Bone marrow (tissue), 2 donors: ENCODE measurements at places on chromosomes 13 and 19.

GRCh38 chr13:45851171-45851921 lies at the start of gene SIAH3:
Gene SIAH3, minus strand, starts transcription at chr13:45851753. Its CDS starts 124 bp downstream, at chr13:45851629.
- DNase-seq, result no peak

DNA sequence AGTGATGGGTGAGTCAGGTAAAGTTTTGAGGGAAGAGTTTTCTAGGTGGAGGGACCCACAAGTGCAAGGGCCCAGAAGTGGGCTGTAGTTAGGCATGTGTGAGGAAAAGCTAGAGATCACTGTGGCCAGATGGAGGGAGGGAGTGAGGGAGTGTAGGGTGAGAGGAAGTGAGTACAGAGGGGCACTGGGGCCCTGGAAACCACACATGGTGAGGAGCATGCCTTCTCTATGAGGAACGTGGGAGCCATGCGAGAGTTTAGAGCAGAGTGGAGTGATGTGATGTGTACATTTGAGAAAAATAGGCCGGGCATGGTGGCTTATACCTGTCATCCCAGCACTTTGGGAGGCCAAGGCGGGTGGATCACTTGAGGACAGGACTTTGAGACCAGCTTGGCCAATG lies 14.7 kb upstream of the SHKBP1 start:
- no peak for DNase-seq

DNA sequence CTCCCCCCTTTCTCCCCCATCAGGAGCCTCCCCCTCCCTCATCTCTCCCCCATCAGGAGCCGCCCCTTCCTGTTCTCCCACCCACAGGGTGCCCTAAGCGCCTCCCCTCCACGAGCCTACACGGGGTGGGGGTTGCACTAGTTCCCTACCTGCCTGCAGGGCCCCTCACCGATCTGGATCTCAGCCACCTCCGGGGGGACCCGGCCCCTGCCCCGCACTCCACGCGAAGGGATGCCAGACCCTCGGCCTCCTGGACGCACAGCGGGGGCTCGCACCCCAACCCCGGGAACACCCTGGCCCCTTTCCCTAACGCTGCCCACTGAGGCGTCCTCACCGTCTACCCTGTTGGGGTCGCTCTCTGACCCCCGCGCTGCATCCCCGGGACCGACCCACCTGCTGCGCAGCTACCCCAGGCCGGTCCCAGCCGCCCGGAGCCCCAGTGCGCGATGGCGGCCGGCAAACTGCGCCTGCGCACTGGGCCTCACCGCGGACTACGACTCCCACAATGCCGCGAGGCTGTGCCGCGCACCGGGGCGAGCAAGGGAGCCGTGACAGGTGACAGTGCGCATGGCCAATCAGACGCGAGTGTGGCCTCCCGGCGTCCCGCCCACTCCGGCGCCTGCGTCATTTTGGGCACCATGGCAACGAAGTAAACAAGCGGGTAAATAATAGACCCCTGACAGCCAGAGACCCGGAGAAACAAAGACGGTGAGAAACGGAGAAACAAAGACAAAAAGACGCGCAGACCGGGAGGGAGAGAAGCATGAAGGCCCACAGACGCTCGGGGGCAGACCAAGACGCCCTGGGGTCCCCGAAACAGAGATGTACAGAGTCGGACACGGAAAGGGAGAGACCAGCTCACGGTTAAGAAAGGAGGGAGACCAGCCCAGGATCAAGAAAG lies at the start of gene ZSCAN18:
TSS of gene ZSCAN18 (minus strand) at position 451 of the 901 bp plus-strand sequence. CDS start 7,964 bp downstream, outside the sequence.
- peak; percentile 94 for DNase-seq

DNA sequence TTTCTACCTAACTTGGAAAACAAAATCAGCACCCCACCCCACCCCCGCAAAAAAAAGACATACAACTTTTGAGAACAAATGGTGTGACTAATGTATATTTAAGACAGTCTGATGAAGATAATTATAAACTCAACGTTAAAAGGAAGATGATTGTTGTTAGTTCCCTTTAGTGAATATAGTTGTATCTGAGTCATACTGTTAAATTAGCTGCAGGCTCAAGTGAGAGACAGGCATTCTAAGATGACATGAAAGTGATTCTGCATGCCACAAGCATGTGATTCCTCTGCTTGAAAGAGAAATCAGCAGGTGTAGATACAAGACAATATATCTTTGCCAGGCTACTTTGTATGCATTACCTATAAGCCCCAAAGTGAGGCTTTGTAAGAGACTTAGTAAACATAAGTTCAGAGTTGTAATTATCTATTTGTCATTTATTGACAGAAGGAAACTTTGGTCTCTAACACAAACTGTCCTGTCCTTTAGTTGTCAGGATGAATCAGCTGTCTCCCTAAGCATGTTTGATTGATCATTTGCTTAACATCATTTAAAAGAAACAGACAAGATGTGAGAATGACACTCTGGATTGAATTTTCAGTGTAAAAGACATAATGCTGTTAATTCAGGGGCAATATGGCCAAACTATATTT lies 319.4 kb upstream of the HTR2A start:
- no peak for DNase-seq

GRCh38 chr13:27274631-27275030 lies 4.0 kb downstream of the RASL11A start:
- DNase-seq, result no peak

DNA sequence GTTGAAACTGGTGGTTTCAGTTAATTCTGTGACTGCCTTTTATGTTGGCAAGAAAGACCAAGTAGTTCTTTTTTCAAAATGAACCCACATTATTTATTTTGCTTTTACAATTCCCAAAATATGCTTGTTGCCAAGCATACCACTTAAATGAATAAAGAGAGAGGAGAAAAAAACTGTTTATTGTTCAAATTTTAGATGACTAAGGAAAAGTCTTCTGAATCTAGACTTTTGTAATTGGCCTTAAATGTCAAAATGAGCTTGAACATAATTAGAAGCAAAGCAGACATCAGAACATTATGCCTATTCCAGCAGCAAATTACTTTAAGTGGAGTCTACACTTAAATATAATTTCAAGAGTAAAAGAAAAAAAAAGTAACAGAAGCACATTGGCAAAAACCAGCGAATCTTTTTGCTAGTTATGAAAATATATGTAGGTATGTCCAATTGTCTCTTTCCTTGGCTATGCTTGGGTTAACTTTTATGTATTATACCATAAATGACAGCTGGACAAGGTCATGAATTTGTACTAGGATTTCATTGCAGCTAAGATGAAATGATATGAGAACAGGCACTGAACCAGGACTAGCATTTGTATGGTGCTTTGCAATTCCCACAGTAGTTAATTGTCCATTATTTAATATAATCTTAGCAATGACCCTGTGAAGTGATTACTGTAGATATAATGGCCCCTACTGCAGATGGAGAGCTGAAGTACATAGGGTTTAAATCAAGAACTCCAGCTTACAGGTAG lies 211.9 kb downstream of the NALCN start:
- no peak for DNase-seq

- no peak for DNase-seq
Measured at GRCh38 chr13:34070544-34071303, 252.8 kb downstream of the RFC3 start.

DNA sequence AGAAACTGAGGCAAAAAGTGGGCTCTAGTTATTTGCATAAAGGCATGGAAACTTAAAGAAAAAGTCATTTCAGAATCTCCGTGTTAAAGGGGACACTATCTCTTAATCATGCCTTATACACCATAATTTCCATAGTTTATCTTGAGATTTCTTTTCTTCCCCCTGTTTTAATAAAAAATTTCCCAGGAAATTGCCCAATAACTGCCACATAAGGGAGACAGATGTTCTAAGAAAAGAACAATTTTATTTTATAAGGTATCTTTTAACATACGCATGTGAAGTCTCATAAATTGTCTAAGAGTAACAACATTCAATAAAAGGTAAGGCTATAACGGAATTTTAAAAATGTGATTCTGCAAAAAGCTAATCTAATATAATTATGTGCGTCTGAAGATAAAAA lies 371.3 kb downstream of the IRS2 start:
- DNase-seq, result no peak

- no peak for DNase-seq
Measured at GRCh38 chr19:2556221-2557092, 80.5 kb downstream of the GADD45B start.

- no peak for DNase-seq
Measured at GRCh38 chr19:18843960-18844359, 12.2 kb downstream of the UPF1 start.

GRCh38 chr13:20188667-20189553 lies 3.8 kb downstream of the GJB2 start:
- no peak for DNase-seq

GRCh38 chr13:26022538-26023292 lies 29.1 kb downstream of the SHISA2 start:
- DNase-seq, result no peak

- DNase-seq, result no peak
Measured at GRCh38 chr13:110978390-110978789, 63.5 kb upstream of the ANKRD10 start.

- DNase-seq, result peak; percentile 27
Measured at GRCh38 chr19:14510311-14511228, 7.6 kb downstream of the DNAJB1 start.

DNA sequence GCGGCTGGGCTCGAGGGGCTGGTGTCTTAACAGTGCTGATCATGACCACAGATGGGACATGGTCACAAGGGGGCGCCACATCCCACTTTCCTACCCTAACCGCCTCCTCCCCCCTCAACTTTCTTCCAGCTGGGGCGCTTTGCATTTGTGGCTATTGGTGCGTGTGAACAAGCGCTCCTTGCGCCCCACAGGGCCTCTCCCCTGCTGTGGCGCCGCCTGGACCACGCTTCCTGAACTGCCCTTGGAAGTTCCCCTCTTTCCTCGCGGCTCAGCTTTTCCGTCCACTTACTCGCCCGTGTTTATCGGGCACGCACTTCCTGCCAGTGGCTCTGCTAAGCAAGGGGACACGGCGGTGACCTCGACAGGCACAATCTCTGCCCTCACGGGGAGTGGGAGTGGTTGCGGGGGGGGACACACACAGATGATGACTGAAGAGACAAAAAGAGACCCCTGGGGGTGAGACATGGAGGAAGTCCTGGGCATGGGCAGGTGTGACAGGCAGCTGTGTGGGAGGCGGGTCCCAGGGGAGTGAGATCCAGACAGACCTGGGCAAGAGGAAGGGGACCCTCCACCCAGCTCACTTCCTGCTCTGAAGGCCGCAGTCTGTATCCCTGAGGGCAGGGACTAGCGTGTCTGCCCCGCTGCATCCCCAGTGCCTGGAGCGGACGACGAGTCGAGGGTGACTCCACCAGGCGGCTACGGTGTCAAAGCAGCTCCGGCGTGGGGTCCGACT lies 40.3 kb downstream of the ZNF787 start:
- DNase-seq, result peak; percentile 90

- DNase-seq, result no peak
Measured at GRCh38 chr13:34356686-34357434, 538.9 kb downstream of the RFC3 start.

DNA sequence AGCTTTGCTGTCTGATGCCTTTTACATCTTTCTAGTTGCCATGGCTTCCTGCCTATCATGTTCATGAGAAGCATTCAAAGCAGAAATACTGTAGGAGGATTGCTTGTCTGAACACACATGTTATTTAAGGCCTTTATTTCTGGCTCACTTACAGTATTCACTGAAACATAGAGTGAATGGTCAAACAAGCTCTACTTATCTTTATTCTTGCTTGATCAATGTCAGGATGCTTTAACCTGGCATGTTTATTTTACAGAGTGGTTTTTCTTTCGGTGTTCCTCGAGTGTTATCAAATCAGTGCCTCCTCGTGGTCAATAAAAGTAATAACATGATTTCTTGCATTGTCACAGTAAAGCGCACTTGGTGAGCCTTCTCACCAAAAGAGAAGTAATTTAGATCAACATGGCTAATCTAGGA lies 73.5 kb upstream of the PCDH17 start:
- DNase-seq, result no peak

GRCh38 chr13:77599351-77599750 lies 63.8 kb downstream of the SCEL start:
- DNase-seq, result no peak

- DNase-seq, result no peak
Measured at GRCh38 chr19:9008667-9009066, 1.5 kb downstream of the MUC16 start.

- no peak for DNase-seq
Measured at GRCh38 chr13:110308656-110309359, 1.7 kb downstream of the COL4A2 start.

GRCh38 chr19:31535691-31536460 lies 186.6 kb upstream of the TSHZ3 start:
- DNase-seq, result no peak

GRCh38 chr13:46644816-46645215 lies 91.8 kb downstream of the LRCH1 start:
- no peak for DNase-seq

DNA sequence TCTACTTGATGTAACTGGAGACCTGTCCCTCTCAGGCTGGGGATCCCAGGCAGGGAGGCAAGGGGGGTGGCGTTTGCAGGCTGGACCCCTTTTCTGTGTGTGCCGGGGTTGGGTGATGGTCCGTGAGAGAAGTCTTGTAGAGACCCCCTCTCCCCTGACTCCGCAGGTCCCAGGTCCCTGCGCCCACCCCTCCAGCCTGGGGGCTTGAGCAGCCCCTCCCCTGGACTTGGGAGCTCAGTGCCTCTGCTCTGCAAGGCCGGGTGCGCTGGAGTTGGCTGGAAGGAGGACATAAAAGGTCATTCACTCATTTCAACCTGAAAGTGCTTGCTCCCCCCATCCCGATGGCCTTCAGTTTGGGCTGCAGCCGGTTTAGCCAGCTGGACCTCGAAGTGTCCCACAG lies 89.5 kb downstream of the SLC7A1 start:
- DNase-seq, result no peak

- no peak for DNase-seq
Measured at GRCh38 chr19:33329736-33330135, 27.4 kb upstream of the CEBPA start.

DNA sequence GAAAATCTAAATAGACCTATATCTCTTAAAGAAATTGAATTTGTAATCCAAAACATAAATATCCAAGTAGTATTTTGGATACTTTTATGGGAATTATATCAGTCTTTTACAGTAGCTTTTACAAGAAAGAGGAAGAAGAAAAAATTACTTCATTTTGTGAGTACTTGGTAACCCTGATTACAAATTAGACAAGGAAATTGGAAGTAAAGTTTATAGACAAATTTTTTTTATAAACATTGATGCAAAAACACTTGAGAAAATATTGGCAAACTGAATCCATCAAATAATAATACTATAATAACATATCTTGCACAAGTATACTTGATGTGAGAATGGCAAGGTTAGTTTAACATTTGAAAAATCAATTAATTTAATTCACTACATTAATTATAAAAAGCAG lies 954.1 kb upstream of the MIR17HG start:
- no peak for DNase-seq

- DNase-seq, result no peak
Measured at GRCh38 chr19:48609571-48610108, 3.1 kb downstream of the SPACA4 start.

GRCh38 chr13:84567848-84568247 lies 685.6 kb upstream of the SLITRK1 start:
- no peak for DNase-seq

DNA sequence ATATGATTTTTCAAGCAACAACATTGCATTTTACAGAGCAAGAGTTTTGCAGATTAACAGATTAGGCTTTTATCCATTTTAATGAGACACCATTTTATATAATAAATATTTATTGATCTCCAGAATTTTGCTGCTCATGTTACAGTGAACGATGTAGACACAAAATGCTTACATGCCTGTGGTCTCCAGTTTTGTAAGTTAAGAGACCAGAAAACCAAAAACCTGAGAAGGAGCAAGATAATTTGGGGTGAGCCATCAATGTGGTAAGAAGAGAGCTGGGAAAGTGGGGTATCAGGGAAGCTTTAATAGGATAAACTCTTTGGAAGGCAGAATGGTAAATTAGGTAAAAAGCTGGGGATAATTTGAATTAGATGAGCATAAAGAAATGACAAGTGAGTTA lies 2100.5 kb upstream of the PCDH20 start:
- DNase-seq, result no peak

GRCh38 chr19:4577020-4577782 lies 17.7 kb upstream of the SEMA6B start:
- no peak for DNase-seq
